ENCODE measurements at places on chromosomes 16 and 17.

DNA sequence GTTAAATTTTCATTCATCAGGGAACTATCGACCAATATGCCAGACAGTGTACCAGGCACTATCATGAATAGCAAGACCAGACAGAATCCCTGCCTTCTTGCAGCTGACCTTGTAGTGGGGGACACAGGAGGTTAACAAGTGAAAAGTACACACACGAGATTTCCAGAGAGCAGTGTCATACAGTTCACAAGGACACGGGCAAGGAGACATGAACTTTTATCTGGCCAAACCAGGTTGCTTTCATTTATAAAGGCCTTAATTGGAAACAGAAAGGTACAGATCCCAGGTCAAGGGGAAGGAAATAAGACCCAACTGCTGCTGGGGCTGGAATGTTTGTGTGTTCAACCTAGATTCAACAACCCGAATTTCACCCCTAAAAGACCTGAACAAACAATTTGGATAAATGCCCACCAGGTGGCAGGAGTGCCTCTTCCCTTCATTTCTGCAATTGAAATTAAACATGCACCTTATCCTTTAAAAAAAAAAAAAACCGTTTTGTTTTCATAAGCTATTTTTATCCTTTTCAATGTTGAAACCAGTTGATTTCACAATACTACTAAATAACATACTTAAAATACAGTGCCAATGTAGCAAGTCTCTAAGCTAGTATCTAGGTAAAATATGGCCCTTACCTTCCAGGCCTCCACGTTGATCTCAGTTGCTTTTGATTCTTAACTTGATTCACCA, 65.9 kb downstream of the EMP2 start:
- peaks cover 5% of the 10 kb centered on the region for H3K36me3 ChIP-seq
- peak; percentile 22 for DNase-seq
- no peaks in the 10 kb centered on the region for H3K27me3 ChIP-seq
- no peak overlapping the region for H3K4me3 ChIP-seq

GRCh38 chr16:57753448-57754353, 18.1 kb downstream of the KATNB1 start:
- no peaks in the 10 kb centered on the region for H3K27me3 ChIP-seq
- no peak overlapping the region for H3K4me3 ChIP-seq
- H3K27ac ChIP-seq, result peak overlapping the region; percentile 84
- H3K4me1 ChIP-seq, result peaks cover 6% of the 10 kb centered on the region
- DNase-seq, result no peak
- peaks cover 4% of the 10 kb centered on the region for H3K36me3 ChIP-seq

DNA sequence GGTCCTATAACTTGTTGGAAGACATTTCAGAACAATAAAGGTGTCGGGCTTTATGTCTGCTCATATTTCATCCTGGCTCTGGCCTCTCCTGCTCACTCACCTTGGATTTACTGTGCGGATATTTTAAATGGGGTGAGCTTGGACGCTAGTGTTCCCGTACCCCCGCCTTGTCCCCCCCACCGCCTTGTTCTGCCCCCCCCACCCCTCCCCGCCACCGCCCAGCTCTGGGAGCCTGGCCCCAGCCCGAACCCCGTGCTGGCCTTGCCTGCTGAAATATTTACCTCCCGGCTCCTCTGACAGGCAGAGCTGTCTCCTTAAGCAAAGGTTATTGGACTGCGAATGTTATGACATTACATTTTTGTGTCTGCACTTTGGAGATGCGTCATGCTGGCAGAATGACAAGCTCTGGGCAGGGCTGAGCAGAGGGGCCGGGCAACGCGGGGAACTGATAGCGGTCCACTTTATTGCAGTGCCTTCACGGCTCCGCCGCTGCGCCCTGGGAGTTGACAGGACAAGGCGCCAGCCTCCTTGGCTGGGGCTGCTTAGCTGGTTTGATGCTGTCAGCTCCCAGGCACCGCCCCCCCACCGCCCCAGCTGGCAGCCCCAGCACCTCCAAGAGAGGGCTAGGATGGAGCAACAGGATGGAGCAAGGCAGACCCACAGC, 222.5 kb upstream of the GSE1 start:
- DNase-seq, result no peak
- no peak overlapping the region for H3K4me3 ChIP-seq
- H3K4me1 ChIP-seq, result no peaks in the 10 kb centered on the region
- no peaks in the 10 kb centered on the region for H3K36me3 ChIP-seq
- peaks cover 19% of the 10 kb centered on the region for H3K27me3 ChIP-seq

- no peak overlapping the region for H3K4me3 ChIP-seq
- no peaks in the 10 kb centered on the region for H3K27me3 ChIP-seq
- H3K4me1 ChIP-seq, result peaks cover 30% of the 10 kb centered on the region
- H3K36me3 ChIP-seq, result peaks cover 6% of the 10 kb centered on the region
- no peak overlapping the region for H3K27ac ChIP-seq
- no peak for DNase-seq
Observed at GRCh38 chr16:8677481-8677880, 3.1 kb downstream of the ABAT start.

DNA sequence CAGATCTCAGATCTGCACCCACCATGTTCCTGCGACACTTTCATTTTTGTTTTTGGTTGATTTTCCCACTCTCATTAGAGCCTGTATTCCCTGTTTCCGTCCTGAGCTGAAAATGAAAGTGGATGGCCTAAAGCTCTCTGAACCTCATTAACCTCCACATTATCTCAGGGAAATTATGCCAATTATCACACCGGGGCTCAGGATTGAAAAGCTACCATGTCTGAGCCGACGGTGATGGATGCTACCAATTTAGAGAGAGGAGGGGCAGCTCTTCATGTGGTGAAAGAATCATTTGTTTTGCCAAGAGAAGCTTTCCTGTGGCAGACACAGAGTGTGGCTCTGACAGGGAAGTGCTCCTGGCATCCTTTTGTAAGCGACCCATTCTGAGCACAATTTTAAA, 410.4 kb upstream of the CDH11 start:
- DNase-seq, result no peak
- H3K36me3 ChIP-seq, result no peaks in the 10 kb centered on the region
- H3K4me1 ChIP-seq, result no peaks in the 10 kb centered on the region
- H3K27ac ChIP-seq, result no peak overlapping the region

- peak overlapping the region; percentile 85 for H3K4me3 ChIP-seq
- H3K4me1 ChIP-seq, result peaks cover 39% of the 10 kb centered on the region
- peak overlapping the region; percentile 95 for H3K27ac ChIP-seq
- no peaks in the 10 kb centered on the region for H3K27me3 ChIP-seq
- peaks cover 12% of the 10 kb centered on the region for H3K36me3 ChIP-seq
- no peak for DNase-seq
Observed at GRCh38 chr16:89764711-89765201, 43.4 kb downstream of the ZNF276 start.

DNA sequence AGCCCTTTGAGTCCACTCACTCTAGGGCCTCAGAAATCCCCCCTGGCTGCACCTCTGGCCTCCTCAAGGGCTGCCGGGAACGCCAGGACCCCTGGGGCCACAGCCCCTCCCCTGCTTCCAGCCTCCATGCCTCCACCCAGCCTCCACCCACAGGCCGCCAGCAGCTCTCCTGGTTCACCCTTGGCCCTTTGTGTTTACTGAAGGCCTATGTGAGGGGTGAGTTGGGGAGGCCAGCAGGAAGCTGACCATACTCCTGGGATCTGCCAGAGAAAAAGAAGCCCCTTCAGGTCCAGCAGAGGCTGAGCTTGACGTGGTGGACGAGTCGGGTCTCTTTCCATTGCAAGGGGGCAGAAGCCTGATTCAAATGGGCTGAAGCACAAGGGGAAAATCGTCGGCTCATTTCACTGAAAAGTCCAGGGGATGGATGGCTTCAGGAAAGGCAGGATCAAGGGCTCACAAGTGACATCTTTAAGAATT, 18.3 kb upstream of the ATP2A3 start:
- no peak for DNase-seq
- no peak overlapping the region for H3K27ac ChIP-seq
- no peaks in the 10 kb centered on the region for H3K4me1 ChIP-seq
- no peaks in the 10 kb centered on the region for H3K36me3 ChIP-seq

- H3K4me1 ChIP-seq, result peaks cover 20% of the 10 kb centered on the region
- no peak overlapping the region for H3K4me3 ChIP-seq
- H3K27me3 ChIP-seq, result no peaks in the 10 kb centered on the region
- DNase-seq, result no peak
- peaks cover 4% of the 10 kb centered on the region for H3K36me3 ChIP-seq
Observed at GRCh38 chr17:15896277-15896676, 48.7 kb upstream of the ADORA2B start.

DNA sequence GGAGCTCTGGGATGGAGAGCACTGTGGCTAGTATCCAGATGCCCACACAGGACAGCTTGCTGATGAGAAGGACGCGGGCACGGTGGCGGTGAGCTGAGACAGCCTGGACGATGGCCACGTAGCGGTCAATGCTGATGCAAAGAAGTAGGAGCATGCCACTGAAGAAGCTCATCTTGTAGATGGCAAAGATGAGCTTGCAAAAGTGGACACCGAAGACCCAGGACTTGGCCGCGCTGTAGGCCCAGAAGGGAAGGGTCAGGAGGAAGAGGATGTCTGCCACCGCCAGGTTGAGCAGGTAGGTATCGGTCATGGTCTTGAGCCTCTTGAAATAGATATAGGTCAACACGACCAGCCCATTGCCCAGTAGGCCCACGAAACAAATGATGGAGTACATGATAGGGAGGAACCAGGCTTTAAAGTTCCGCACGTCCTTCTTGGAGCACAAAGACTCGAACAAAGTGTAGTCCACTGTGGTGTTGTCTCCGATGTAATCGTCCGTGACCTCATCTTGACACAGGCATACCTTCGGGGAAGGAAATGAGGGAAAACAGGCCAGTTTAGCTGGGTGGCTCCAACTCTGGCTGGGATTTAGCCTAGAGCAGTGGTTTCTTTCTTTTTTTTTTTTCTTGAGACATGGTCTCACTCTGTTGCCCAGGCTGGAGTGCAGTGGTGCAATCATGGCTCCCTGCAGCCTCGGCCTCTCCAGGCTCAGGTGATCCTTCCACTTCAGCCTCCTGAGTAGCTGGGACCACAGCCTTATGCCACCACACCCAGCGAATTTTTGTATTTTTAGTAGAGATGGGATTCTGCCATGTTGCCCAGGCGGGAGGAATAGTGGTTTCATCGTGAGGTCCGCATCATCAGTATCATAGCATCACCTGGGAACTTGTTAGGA, 9.7 kb downstream of the CCR7 start:
- no peak for DNase-seq
- H3K27ac ChIP-seq, result peak overlapping the region; percentile 86
- peaks cover 55% of the 10 kb centered on the region for H3K4me1 ChIP-seq

DNA sequence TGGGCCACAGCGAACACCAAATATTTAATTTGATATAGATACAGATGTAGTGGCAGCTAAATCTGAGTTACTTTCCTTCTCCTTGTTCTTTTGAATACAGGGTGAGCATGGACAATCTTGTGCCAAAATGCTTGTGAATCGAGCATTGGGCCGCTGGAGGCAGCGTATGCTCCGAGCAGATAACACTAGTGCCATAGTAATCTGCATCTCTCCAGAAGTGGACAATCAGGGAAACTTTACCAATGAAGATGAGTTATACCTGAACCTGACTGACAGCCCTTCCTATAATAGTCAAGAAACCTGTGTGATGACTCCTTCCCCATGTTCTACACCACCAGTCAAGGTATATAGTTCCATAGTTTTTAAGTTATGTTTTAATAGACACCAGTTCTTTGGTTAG, 21.2 kb upstream of the BCAS3 start:
- no peak overlapping the region for H3K4me3 ChIP-seq
- no peak for DNase-seq
- H3K36me3 ChIP-seq, result peaks cover 15% of the 10 kb centered on the region
- peaks cover 22% of the 10 kb centered on the region for H3K4me1 ChIP-seq
- H3K27ac ChIP-seq, result no peak overlapping the region
- H3K27me3 ChIP-seq, result no peaks in the 10 kb centered on the region

DNA sequence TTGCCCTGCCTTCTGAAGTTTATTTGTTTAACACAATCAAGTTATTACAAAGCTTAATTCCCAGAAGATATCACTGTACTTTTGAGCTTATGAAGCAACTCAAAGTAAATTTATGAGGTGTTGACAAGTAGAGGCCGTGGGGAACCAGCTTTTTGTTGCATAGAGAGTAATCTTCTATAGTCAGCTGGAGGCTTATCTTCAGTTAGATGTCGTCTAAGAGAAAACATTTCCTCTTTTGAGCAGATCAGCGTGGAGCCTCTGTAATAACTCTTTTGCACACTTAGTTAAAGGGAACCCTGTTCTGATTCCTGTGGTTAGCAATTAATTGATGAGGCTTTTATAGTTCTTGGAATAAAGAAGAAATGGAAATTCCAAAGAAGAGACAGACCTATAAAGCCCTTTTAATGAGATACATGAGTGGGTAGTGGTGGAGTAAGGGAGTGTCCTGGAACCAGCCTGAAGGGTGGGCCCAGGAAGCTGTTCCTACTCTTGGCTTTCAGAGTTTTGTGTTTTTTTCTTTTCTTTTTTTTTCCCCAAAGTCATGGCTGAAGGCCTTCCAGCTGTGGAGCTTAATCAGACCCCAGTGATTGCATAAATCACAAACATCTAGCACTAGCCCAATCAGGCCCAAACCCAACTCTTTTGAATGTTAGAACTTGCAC, 28.9 kb upstream of the MAP3K14 start:
- DNase-seq, result no peak
- H3K4me1 ChIP-seq, result no peaks in the 10 kb centered on the region
- H3K27me3 ChIP-seq, result peaks cover 14% of the 10 kb centered on the region
- H3K36me3 ChIP-seq, result no peaks in the 10 kb centered on the region
- H3K4me3 ChIP-seq, result no peak overlapping the region

DNA sequence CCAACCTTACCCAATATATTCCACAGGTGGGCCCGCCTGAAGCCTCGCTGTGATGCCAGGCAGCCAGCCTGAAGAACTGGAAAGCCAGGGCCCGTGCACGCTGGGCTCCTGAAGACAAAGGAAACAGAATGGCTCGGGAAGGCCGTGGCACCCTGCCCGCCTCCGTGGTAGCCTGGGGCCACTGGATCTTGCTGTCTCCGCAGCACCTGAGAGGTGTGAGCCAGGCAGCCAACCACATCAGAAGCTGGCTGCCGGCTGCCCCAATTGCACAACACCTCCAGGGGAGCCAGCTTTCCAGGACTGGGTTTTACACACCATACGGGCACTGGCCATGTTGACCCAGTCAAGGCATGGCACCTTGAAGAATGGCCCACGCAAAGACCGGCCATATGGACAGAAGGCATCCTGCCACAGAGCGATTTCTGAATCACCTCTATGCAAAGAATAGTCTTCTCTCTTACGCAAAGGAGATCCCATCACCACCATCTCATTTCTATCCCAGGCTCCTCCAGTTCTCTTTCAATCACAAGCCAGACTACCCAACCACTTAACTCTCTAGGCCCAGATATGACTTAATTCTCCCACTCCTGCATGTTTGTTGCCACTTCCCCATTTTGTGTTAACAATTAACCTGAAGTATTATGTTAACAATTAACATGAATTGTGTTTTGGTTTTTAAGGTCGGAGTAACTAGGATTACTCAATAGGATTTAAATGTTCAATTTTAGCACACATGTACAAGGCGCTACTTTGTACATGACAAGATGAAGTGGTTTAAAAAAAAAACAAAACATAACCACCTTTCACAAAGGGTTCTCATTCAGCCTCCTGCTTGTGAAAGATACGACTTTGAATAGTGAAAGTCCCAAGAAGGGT, 32.1 kb downstream of the ZFHX3 start:
- no peak overlapping the region for H3K27ac ChIP-seq
- H3K27me3 ChIP-seq, result no peaks in the 10 kb centered on the region
- H3K4me1 ChIP-seq, result no peaks in the 10 kb centered on the region
- DNase-seq, result no peak
